Right kidney (tissue), 9 donors: ENCODE measurements at places on chromosomes 4 and X.

GRCh38 chr4:77817304-77818072 lies 1.7 kb downstream of the CNOT6L start:
- no peak for DNase-seq

GRCh38 chr4:176601124-176601523 lies 191.6 kb downstream of the VEGFC start:
- no peak for DNase-seq

DNA sequence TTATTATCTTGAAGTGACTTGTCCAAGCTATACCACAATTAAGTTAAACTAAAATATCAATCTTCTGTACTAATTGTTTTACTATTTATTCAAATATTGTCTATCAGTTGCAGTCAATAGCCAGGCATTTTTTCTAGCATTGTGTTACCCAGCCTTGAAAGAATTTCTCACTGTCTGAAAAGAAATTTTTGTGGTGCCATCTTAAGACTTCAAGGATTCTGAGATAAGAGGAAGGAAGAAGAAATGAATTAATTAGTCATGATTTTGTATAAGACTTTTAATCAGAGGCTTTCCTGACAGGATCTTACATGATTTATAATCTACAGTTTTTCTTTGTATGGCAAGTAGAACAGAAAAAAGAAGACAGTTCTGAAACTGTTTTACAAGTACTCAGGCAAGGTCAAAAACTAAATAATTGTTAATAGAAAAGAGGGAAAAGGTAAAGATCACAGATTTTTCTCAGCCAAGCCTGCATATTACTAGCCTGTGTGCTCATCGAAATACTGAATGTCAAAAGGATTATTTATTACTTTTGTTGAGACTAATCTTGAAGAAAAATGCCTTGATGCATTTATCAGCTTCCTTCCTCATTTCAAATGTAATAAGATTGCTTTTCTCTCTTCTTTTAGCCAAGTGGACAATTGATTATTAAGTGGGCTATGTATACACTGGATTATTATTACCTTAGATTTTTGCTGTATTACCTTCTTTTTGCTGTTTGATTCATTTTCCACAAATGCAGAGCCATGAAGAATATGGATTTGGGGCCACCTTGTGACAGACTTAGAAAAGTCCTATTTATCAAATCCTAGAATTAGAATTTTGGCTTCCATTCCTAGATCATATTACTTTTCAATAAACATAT lies 53.8 kb downstream of the CXCL1 start:
- DNase-seq = no peak

- DNase-seq = peak; percentile 12
Observed at GRCh38 chrX:40544343-40545266, 36.2 kb upstream of the ATP6AP2 start.

GRCh38 chr4:16187455-16187854 lies 38.8 kb downstream of the TAPT1 start:
- no peak for DNase-seq
